ENCODE measurements at places on chromosomes 6 and 20.
A peak's percentile ranks its signal among the peaks of the same experiment; 100 is the strongest.

DNA sequence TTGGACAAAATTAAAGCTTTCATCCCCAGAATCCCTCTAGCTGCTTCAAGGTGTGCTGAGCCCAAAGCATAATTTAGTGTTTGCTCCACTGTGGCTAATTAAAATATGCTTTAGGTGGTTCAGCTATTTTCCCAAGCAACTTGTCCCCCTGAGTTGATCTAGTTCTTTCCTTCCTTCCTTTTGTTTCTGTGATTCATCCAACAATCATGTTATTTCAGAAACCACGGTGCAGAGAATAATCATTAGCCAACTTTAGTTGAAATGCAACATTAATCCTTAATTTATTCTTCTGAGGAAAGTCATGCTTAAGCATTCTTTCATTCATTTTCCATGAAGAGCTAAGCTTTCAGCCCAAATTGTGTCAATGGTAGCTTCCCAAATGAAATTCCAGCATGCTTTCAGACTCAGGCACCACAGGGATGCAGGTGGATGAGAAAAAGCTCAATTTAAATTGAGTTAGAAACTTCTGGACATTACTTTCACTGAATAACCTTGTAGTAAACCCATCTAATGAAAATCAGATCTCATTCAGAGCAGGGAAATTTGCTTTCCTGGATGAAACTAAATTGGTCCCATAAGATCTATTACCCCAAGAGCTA, 209.0 kb upstream of the NT5E start:
- DNase-seq = no peak

- DNase-seq = no peak
These were observed 260.9 kb downstream of the TENT5A start for GRCh38 chr6:81491454-81492101.

DNA sequence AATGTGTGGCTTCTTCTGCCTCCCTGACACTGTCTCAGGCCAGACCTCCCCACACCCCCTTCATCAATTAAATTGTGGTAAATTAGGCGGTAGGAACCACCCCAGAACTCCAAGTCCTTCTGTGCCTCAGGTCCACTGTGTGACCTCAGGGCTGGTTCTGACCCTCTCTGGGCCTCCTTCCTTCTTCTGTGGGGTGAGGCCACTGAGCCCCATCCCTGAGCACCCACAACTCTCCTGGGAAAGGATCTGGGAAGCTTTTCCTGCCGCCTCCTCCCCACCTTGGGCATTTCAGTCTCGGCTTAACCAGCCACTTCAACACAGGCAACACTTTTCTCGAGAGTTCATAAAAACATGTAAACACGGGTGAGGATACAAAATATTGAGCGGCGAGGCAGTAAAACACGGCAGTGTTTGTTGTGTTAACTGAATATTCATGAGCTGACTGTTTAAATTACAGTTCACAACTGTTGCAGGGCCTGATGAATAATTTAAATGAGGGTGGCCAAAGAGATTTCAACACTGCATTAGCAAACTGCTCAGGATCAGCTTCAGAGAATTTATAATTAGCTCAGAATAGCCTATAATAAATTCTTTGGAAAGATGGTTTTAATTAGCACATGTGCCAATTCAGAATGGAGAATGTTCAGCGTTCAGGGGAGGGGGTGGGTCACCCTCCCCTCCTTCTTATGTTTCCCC, 112.1 kb downstream of the TOX2 start:
- DNase-seq = no peak

GRCh38 chr6:139378882-139379341, 4.5 kb upstream of the CITED2 start:
- no peak for DNase-seq

DNA sequence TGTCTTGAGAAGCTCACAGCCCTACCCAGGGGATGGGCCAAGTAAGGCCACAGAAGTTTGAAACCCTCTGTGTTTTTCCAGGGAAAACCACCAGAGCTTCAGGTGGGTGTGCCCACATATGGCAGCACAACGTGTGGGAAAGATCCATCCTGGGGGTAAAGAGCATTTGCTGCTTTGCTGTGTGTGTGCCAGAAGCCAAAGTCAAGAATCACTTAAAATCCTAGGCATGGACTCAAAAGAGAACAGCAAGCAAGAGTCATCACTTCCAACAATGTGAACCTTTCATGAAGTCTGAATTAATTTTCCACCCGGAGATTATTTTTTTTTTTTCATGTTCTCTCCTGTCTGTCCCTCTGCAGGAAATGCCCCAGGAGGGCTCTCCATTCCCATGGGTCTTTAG, 308.2 kb upstream of the SGK1 start:
- no peak for DNase-seq

DNA sequence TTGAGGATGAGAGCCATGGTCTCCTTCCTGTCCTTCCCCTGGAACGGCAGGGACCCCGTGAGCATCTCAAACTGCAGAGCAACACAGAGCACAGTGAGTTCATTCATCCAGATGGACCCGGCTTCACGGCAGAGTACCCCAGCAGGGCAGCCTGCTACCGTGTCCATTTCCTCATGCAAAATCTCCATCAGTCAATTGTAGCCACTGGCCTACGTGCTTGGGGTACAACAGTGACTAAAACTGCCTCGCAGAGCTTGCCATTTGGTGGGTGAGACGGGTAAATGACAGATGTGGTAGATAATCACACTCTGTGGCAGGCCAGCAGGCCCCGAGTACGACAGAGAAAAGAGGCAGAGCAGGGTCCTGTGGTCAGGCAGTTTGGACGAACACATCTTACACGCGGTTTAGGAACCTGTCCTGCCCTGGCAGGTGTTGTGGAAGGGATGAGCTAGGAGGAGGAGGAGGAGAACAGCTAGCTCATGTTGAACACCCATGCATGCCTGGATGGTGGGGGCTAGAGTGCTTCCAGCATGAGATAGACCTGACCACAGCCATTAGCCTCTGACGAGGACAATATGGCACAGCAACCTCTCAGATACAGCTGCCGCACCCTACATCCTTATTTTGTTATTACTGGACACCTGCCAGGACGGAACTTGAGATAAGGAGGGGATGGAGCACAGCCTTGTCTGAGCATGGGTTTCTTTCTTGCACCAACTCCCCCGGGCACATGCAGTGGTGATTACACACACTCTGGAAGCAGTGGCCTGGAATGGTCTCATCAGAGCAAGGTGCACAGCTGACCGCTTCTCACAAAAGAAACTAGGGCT, 95.6 kb downstream of the RAMACL start:
- no peak for DNase-seq

GRCh38 chr6:44721954-44722578, 334.6 kb downstream of the CDC5L start:
- DNase-seq = no peak

- peak; percentile 33 for DNase-seq
These were observed 4.1 kb upstream of the BNIP5 start for GRCh38 chr6:36340618-36341454.

- DNase-seq = no peak
These were observed 40.2 kb upstream of the DDR1 start for GRCh38 chr6:30844118-30844535.

- no peak for DNase-seq
These were observed 6.2 kb downstream of the MYLIP start for GRCh38 chr6:16135066-16135465.

- no peak for DNase-seq
These were observed 80.6 kb downstream of the KCNQ5 start for GRCh38 chr6:72702421-72702820.

GRCh38 chr6:36713846-36714245, 16.2 kb downstream of the RAB44 start:
- DNase-seq = no peak

GRCh38 chr6:166615059-166615770, 11.8 kb downstream of the RPS6KA2 start:
- DNase-seq = no peak

- peak; percentile 73 for DNase-seq
These were observed 45.3 kb upstream of the PRELID3B start for GRCh38 chr20:59087829-59088433.

- no peak for DNase-seq
These were observed 76.7 kb downstream of the PLEKHG1 start for GRCh38 chr6:150676344-150676743.

- no peak for DNase-seq
These were observed 40.4 kb downstream of the GPLD1 start for GRCh38 chr6:24448828-24449525.

DNA sequence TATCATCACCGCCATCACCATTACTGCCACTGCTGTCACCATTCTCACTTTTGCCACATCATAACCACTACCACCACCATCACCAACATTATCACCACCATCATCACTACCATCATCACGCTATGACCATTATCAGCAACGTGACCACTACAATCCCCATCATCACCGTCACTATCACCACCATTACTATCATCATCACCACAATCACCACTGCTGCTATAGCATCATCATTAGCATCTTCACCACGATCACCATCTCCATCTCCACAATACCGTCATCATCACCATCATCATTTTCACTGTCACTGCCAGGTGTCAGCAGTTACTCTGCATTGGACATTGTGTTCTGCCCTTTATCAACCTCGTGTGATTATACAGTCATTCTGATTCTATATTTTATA, 19.0 kb downstream of the CST4 start:
- no peak for DNase-seq

- DNase-seq = no peak
These were observed 14.3 kb upstream of the MAP1LC3A start for GRCh38 chr20:34544109-34544796.

DNA sequence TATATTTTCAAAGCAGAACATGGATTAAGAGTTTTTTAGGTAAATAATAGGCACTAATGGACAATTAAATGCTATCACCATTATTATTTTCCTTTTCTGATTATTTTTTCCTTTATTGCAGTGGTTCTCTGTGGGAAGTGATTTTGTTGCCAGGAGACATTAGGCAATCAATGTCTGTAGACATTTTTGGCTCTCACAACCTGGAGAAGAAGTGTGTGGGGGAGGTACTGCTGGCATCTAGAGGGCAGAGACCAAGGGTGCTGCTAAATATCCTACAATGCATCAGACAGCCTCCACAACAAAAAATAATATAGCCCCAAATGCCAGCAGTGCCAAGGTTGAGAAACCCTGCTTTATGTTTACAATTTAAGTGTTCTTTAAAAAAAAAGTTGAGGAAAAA, 8.3 kb downstream of the IFNGR1 start:
- no peak for DNase-seq

- no peak for DNase-seq
These were observed 460.9 kb downstream of the GJA1 start for GRCh38 chr6:121896363-121896762.

DNA sequence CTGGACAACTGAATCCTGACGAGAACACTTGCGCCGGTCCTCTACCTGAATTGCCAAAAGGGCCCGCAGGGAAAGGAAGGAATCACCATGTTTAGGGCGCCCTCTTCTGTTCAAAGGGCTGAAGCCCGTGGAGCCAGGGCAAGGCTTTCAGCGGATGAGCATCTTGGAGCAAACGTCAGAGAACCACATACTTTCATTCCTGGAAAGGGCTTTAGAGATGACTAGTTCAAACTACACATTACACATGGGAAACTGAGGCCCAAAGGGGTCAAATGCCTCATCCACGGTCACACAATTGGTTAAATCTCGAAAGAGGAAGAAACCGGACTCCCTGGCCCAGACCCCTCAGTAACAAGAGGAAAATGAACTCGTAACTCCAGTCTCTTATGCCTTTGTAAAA, 11.5 kb upstream of the ZNF133 start:
- peak; percentile 18 for DNase-seq

GRCh38 chr6:56692523-56693245, 50.0 kb upstream of the DST start:
- no peak for DNase-seq

DNA sequence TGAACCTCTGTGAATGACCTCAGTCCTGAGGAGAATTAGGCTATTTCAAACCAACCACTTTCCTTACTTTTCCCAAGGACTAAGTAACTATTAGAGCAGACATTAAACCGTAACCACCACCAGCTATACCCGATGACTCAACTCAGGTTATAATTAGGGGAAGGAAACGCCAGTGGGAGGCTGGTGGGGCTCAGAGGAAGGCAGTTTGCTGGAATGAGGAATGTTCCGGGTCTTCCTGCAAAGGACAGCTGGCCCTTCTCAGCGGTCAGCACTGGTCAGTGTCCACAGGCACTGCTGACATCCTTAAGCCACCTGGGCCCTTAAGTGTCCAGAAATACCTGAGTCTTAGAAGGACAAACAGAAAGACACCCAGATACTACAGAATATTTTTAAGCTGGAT, 515.2 kb downstream of the MAFB start:
- DNase-seq = no peak

DNA sequence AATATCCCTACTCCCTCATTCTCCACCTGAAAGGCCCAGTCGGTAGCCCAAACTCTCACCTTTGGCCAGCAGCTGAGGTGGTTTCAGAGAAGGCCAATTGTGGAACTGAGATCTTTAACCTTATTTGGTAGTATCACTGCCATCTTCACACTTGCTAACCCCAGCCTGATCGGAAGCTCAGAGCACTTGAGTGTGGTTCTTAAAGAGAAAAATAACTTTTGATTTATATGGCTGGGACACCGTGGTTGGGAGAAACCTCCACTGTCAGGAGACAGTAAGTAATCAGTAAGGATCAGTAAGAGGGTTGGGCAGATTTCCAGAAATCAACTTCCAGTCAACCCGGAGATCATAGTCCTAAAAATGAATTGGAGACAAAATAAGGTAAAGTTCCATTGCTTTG, 22.8 kb upstream of the PRSS16 start:
- DNase-seq = no peak

GRCh38 chr20:35680452-35681183, 15.9 kb upstream of the CPNE1 start:
- no peak for DNase-seq

DNA sequence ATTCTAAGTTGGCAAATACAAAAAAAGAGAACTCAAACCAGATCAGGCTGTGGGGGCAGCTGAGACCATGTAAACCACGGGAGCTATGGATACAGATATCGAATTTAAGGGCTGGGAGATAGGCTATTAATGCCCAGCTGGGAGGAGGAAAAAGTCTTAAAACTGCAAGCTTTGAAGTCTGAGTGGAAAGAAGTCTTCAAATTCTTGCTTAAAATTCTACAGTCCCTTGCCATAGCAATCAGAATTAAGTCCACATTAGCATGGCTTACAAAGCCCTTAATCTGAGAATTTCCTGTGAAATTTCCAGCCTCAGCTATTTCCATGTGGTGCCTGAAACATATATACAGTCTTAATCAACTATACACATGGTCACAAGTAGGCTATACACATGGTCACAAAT, 465.0 kb upstream of the HSF2 start:
- no peak for DNase-seq

GRCh38 chr20:8260837-8261251, 128.8 kb downstream of the PLCB1 start:
- no peak for DNase-seq

DNA sequence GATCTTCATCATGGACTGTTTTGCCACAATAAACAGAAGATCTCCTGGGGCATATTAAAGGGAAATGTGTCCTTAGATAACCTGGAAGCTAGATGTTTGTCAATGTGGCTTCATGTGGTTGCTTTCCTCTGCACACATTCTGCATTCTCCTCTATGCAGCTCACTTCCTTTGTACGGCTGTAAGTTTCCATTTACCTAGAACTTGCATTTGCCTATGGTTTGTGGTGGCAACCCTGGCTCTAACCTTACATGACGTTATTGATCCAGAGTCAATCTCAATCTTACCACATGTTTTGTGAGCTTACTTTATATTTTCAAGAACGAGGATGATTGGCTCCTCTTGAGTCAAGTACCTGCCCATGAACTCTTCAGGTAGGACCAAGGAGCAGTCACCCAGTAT, 863.1 kb downstream of the MAFB start:
- DNase-seq = no peak

Measured in activated CD8-positive, alpha-beta memory T cell treated with anti-CD3 and anti-CD28 coated beads for 1 hour (primary cell).